ENCODE measurements at places on chromosomes 6 and 20.

DNA sequence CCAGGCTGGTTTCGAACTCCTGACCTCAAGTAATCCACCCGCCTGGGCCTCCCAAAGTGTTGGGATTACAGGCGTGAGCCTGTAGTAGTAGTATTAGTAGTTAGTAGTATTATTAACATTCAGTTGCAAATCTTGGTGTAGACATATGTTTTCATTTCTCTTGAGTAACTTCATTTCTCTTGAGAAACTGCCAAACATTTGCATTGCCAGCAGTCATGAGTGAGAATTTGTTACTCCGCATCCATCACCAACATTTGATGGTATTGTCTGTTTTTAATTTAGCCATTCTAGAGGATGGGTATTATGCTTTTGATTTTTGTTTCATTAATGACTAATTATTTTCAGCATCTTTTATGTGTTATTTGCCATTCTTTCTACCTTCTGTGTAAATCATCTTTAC is 1.5 kb upstream of the ERVFRD-1 start:
- DNase-seq, result no peak

DNA sequence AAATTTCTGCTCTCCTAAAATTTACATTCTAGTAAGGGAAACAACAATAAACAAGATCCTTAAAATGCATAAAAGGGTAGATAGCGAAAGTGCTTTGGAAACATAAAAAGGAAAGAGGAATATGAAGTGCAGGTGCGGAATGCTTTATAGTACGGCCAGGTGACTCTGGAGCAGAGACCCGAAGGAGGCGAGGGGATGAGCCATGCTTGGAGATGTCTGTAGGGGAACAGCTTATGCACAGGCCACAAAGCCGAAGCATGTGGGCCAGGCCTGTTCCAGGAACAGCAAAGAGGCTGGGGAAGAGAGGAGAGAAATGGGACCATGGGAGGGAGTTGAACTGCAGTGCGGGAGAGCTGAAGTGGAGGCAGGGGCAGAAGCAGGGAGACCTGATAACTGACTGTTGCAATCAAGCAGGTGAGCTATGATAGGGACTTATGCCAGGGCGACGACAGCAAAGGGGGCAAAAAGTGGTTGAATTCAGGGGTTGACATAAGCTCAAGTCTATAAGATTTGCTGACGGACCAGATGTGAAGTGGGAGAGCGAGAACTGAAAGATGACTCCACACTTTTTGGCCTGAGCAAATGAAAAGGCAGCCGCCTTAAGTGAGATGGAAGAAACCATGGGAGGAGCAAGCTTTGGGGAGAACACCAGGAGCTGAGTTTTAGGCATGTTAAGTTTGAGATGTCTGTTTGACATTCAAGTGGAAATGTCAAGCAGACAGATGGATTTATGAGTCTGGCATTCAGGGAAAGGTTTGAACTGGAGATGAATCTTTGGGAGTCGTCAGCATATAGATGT is 83.1 kb downstream of the CNBD2 start:
- DNase-seq, result no peak

DNA sequence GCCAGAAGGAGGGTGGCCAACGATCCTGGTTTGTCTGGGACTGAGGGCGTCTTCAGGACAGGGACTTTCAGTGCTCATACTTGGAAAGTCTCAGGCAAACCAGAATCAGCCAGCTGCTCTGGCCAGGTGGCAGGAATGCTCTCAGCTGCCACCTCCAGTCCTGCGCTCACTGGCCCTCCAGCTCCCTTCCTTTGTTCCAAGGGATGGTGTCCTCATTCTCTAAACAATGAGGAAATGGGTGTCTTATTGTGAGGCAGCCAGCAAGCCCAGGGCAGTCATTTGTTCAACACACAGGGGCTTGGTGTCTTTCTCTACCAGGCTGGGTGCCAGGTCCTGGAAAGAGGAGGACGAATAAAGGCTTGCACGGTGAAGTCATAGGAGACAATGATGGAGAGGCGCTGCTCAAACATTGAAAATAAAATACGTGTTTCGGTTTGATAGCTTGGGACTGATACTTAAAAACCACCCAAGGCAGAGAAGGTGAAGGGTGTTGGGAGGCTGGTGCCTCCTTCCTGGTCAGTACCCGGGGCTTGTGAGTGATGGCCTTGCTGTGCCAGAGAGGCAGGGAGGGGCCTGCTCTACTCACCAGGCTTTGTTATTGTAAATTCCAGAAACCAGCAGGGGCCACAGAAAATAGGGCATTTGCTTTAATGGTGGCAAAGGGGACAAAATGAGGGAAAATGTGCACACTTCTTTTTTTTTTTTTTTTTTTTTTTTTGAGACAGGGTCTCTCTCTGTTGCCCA is 11.3 kb upstream of the TMEM181 start:
- no peak for DNase-seq

GRCh38 chr6:41568585-41569384 is 22.6 kb downstream of the FOXP4 start:
- DNase-seq, result no peak

DNA sequence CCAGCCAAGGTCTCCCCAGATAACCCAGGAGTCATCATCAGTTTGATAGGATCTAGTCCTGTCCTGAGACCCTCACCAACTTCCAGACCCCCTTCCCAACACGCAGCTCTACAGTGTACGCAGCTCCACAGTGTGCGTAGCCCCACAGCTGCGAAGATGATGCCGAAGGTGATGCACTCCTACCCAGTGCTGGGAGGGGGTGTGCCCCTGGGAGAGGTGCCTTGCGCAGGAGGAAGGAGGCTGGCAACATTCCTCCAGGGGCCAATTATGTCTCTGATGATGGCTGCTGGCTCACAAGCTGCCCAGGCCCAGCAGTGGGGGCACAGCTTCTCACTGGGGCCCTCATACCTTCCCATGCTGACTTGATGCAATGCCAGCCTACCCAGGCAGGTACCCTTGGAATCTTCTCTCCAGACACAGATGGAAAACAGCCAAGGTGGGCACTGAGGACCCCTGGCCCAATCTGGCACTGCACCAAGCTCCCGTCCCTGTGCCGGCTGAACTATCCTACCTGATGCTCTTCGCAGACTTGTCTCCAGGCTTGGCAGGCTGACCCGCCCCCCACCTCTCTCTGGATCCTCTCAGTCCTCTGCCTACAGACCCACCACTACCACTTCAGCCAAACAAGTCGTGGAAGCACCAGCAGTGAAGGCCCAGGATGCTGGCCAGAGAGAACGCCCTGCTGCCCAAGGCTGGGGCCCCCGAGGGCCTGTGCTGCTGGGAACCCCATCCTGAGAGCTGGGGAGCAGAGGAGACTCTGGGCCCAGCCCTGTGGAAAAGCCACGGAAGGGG is 1.4 kb downstream of the ZNF512B start:
- DNase-seq, result no peak

GRCh38 chr6:158647501-158647900 is 2.4 kb upstream of the SYTL3 start:
- DNase-seq, result no peak

DNA sequence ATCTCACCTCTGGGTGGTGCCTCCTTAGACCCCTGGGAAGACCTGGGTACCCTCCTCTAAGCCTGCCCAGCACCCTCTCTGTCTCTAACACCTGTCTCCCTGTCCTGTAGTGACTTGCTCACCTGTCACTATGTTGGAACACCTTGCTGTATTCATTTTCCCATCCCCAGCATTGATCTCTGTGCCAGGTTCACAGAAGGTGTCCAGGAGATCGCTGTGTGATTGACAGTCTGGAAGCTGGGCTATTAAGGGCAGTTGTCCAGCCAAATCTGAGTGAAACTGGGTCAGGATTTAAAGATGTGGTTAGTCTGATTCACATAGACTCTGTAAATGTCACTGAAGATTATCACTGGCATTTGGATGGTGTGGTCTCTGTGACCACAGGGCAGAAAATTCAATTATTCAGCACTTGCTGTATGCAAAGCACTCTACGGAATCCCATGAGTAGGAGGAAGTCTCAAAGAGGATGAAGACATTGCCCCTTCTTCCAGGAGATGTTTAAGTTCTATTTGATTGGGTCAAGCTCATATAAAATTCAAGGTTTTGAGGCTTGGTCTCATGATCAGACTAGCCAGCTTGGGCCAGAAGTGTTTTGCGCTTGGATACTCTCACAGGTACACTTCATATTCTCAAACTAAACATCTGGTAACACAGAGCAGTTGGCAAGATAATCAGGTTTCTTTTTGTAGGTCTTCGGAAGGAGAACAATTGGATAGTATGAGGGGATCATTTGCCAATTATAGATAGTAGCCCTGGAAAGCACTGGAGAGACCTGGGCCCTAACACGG is 57.8 kb upstream of the TAGAP start:
- DNase-seq, result no peak

GRCh38 chr20:41510224-41510623 is 108.0 kb downstream of the CHD6 start:
- no peak for DNase-seq

- no peak for DNase-seq
Observed at GRCh38 chr6:163300838-163301237, 113.7 kb upstream of the QKI start.

GRCh38 chr6:10413262-10413849 is 1.5 kb downstream of the TFAP2A start:
- no peak for DNase-seq

- DNase-seq, result no peak
Observed at GRCh38 chr20:4050203-4050980, 35.0 kb upstream of the RNF24 start.

GRCh38 chr6:91094341-91094740 is 507.5 kb upstream of the MAP3K7 start:
- no peak for DNase-seq

DNA sequence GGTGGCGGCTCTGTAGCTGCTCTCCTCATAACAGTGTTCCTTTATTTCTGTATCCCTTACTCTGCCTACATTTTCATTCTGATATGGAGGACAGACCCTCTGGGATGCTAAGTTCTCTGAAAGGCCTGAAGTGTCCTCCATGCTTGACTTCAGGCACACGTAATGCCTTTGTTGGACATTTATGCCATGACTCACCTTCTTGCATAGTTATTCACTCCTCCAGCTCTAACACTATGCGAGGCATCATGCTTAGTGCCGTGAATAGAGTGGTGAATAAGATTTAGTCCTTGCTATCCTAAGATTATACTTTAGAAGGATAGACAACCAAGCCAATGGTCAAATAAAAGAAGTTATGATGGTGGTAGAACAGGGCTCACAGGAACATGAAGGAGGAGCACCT is 760.9 kb upstream of the FLRT3 start:
- DNase-seq, result no peak

DNA sequence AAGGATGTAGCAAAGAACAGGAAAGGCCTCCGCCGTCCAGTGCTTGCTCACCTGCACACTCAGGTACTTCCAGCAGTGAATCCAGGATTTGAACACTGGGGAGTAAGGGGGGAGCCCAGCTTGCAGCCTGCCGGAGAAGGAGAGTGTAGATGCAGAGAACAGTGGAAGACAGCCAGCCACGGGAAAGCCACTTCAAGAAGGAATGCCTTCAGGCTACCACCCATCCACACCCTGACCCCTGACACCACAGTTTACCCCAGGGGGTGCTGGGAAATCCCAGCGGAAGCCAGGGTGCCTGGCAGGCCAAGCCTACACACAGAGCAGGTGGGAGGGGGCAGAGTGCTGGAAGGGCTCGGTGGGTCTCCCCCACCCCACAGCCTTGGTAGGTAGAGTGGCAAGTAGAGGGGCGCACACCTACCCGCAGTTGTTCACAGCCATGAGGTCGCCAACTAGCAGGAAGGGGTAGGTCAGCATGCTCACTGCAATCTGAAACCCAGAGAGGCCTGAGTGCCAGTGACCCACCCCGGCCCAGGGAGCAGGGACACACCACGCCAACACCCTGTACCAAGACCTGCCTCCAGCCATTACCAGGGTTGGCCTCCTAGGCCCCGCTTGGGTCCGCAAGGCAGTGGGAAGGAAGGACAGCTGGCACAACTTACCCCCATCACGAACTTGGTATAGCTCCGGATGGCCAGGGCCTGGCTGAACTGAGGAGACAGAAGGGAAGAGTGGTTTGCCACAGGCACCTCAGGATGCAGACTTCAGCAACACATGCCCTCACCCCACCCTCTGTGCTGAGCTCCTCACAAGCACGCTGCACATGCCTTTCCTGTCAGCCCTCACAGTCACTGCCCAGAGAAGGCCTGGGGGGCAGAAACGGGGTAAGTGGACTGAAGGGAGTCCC is 15.7 kb downstream of the PI16 start:
- DNase-seq, result no peak

- DNase-seq, result no peak
Observed at GRCh38 chr6:3939368-3939958, 90.3 kb downstream of the FAM50B start.

- no peak for DNase-seq
Observed at GRCh38 chr20:46509523-46509922, 3.8 kb downstream of the ZNF334 start.
